ENCODE measurements at places on chromosomes 16 and 17.

DNA sequence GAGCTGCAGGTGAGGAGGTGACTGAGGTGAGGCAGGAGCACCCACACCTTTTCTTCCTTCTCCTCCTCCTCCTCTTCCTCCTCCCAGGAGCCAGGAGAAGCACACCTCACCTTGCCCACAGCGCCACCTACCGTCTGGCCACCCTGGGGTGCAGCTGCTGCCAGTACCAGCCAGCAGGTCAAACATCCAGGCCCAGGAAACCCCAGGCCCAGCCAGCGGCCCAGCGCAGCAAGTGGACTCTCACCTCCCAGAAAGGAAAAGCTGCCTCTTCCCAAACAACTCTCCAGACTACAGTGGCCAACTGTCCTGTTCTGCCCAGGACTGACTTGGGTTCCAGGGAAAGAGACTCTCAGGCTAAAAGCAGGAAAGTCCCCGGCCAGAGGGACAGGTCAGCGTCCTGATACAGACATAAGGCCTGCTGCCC lies 22.7 kb downstream of the PEMT start:
- peak; percentile 65 for DNase-seq

DNA sequence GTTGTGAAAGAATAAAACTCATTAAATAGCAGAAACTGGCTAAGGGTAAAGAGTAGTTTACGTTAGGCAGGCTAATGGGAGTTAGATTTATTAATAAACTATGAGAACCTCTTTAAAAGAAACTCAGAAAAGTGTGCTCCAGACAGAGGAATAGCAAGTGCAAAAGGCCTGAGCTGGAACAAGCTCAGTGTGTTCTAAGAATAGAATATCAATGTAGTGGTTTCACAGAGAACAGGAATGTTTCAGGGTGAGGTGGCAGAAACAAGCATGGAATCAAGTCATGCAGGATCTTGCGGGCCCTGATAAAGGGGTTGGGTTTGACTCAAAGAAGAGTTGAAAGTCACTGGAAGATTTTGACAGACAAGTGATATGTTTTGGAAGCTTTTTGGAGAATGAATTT lies 164.0 kb upstream of the HS3ST3A1 start:
- no peak for DNase-seq

DNA sequence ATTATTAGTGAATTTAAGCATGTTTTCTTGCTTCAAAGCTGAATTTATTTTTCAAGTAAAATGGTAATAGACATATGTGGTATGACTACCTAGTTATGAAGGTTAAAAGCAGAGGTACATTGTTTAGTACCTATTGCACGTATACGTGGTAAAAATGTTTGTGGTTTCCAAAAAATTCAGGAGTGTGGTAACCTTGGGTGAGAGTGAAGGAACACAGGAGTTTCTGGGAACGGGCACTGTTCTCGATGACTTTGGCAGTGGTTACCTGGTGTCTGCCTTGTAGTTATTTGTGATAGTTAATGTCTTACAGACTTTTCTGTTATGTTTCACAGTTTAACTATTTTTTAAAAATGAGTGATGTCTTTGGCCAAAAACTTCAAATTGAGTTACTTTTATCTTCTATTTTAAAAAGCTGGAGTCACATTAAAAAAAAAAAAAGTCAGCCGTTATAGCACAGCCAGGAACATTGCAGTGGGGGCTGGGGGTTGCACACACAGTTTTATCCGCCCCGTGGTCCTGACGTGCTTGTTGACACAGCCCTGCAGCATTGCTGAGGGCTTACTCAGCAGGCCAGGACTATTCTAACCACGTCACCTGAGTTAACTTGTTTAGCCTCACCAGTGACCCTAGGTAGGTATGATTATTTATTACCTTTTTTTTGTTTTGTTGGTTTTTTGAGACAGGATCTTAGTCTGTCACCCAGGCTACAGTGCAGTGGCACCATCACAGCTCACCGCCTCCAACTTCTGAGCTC lies 10.9 kb downstream of the JPT2 start:
- no peak for DNase-seq

GRCh38 chr17:19533718-19534561 lies at the start of gene SLC47A1:
Gene SLC47A1, plus strand, starts transcription at chr17:19533854. Its CDS starts 86 bp downstream, at chr17:19533940.
- no peak for DNase-seq

DNA sequence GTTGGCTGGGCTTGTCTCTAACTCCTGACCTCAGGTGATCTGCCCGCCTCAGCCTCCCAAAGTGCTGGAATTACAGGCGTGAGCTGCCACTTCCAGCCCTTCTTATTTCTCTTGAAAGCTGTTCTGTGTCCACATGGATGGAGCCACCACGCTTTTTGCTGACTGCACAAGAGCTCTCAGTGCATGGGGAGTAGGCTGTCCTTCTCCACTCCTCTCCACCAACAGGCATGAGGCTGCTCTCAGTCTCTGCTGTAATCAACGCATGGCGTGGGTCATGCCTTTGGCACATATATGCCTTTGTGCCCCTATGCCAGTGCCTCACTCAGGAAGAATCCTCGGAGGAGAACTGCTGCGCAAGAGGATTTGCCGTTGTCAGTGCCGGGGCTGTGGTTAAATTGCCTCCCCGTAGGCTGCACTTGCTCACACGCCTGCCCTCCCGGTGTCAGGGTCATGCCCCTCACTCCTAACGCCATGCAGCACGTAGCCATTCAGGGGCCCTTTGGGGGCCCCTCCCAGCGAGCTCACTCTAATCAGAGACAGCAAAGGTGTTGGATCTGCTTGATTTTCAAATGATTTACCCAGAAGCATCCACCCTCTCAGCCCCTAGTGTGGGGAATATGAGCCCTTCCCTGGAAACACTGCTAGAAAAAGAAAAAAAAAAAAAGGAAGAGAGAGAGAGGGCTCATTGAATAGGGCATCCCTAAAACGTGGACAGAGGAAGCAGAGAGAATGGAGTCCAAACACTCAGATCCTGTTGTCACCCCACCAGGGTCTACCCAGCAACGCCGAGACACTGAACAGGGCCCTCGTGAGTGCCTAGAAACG lies 47.5 kb upstream of the ZCCHC14 start:
- DNase-seq = no peak
